ENCODE measurements at places on chromosomes 16 and 17.
A peak's percentile ranks its signal among the peaks of the same experiment; 100 is the strongest.

- no peak for DNase-seq
These were observed at the start of gene WFIKKN2 for GRCh38 chr17:50835301-50836234. WFIKKN2 (plus strand) TSS chr17:50835586; CDS start chr17:50835938, 352 bp downstream.

GRCh38 chr17:78736526-78737079, 45.5 kb downstream of the CYTH1 start:
- no peak for DNase-seq

DNA sequence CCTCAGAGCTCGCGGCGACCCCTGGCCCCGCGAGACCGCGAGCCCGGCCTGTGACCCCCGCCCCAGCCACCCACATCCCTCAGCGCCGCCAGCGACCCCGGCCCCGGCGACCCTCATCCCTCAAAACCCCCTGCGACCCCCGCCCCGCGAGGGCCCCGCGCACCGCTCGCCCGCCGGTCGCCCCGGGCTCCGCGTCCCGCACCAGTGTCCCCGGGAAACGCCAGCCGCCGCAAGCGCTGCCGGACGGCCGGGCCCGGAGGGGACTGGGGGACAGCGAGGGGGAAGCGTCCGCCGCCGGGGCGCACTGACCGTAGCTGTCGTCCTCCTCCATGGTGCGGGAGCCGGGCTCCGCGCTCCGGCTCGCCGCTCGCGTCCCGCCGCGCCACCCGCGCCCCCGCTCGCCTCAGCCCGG, at the start of gene CYTH1:
Gene CYTH1, minus strand, starts transcription at position 381 of the 412 bp plus-strand sequence. Its CDS starts 50 bp downstream, at position 331.
- no peak for DNase-seq

- DNase-seq, result no peak
These were observed 288.6 kb upstream of the ELAC2 start for GRCh38 chr17:13306310-13306962.

DNA sequence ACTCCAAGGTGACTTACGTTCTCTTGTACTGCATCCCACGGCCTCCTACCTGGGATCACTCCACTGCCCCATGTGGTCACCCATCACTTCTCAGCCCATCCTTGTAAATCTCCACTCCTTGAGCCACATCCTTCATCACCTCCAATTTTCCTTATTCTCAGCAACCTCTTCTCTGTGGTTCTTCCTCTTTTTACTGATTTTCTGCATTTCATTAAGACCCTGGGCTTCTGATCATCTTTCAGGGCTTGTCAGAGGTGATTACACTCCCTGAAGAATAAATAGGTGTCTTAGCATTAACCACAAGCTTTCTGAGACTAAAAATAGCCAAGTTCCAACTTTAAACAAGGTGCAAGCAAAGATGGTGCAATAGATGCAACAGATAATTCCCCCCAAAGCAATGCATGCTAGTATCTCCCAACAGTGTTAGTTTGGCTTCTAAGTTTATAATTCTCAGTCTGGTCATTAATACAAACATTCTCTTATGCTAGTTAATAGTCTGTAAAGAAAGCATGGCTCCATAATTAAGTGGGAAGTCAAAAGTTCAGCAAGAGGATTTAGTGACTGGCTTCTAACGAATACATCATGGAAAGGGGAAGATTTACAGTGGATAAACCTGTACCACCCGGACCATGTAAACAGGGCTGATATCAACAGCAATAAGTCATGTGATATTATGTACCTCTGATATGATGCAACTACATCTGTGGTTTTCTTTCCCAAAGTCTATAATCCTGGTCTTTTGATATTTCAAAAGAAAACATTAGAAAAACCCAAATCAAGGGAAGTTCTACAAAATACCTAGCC, 47.4 kb upstream of the FOXJ1 start:
- DNase-seq, result no peak

- no peak for DNase-seq
These were observed 39.9 kb downstream of the CEP95 start for GRCh38 chr17:64546716-64547115.

DNA sequence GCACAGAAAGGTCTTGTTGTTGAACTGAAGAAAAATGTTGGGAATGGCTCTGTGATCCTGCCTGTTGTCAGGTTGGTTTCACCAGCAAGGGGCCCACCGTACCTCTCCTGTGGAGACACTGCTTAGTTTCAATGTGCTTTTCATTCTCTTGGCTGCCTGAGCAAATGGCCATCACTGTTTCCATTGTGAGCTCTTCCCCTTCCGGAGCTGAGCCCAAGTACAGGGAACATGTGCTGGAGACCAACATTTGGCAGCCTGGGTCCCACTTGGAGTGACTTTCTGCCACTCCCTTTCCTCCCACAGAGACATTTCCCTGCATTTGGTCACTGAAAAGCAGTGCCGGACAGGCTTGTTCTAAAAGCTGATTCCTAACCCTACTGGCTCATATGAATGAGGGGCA, 23.1 kb downstream of the GABARAPL2 start:
- no peak for DNase-seq

- DNase-seq, result no peak
These were observed 30.9 kb downstream of the C17orf75 start for GRCh38 chr17:32311028-32311536.

- DNase-seq, result no peak
These were observed 10.6 kb upstream of the AATK start for GRCh38 chr17:81176666-81177065.

- no peak for DNase-seq
These were observed 3.2 kb downstream of the SMURF2 start for GRCh38 chr17:64658931-64659330.

DNA sequence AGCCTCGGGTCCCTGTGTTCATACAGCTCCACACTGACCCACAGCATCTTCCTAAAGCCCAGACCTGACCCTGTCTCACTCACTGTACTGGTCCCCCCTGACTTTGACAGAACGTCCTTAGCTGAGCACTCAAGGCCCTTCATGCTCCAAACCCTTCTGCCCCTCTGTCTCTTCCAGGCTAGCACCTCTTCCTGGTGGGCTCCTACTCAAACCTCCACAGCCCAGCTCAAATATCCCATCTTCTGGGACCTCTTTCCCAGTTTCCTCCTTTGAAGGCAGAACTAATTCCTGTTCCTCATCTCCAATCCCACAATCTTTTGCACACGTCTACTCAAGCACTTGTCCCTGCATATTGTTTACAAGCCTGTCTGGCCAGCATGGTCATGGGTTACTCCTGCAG, 8.8 kb downstream of the GRIN2C start:
- no peak for DNase-seq

- DNase-seq, result peak; percentile 51
These were observed 852 bp downstream of the MARVELD3 start for GRCh38 chr16:71626858-71627213.
